Stimulated activated naive CD8-positive, alpha-beta T cell treated with anti-CD3 and anti-CD28 coated beads, Interleukin-15, amount 100 ng/mL, for 72 hours (primary cell): ENCODE measurements at places on chromosomes 2 and 18.

GRCh38 chr2:69489793-69490192, 52.6 kb upstream of the NFU1 start:
- DNase-seq: no peak

GRCh38 chr2:15472133-15472532, 89.0 kb downstream of the NBAS start:
- DNase-seq: no peak

- no peak for DNase-seq
Observed at GRCh38 chr18:67788310-67789164, 272.0 kb upstream of the DSEL start.

GRCh38 chr18:79970419-79971133, 6.1 kb downstream of the HSBP1L1 start:
- no peak for DNase-seq

- DNase-seq: no peak
Observed at GRCh38 chr18:70132999-70133398, 72.5 kb downstream of the RTTN start.

DNA sequence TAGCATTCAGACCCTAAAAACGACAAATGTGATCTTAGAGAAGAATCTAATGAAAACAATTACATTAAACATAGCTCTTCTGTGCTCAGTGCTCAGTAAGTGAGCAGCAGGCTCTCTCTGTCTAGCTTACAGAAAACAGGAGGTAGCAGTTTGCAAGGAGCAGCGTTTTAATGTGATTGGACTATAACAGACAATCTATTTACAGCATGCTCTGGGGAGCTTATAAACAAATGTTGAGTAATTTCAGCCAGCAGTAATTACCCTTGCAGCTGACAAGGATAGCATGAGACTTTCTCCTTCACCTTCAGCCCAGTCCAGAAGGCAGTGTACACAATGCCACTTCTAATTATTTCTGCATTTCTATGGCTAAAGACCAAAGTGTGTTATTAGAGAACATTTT, 270.4 kb downstream of the FIGN start:
- no peak for DNase-seq

GRCh38 chr2:206260188-206261012, 14.1 kb upstream of the ZDBF2 start:
- DNase-seq: no peak

DNA sequence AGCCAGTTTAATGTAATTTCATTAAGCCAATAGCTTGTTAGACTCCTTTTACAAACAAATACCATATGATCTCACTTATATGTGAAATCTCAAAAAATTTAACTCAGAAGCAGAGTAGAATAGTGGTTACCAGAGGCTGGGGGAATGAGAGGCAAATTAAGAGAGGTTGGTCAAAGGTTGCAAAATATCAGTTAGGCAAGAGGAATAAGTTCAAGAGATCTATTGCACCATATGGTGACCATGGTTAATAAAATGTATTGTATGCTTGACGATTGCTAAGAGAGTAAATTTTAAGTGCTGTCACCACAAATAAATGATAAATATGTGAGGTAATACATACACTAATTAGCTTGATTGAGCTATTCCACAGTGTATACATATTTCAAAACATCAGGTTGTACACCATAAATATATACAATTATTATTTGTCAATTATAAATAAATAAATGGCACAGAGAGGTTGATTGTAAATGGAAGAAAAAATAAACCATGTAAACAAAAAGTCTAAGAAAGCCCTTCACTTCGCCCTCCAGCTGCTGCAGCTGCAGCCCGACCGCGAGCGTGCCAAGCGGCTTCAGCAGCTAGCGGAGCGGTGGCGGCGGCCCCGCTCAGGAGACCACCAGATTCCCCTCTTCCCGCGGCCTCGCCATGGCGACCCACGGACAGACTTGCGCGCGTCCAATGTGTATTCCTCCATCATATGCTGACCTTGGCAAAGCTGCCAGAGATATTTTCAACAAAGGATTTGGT, 23.0 kb upstream of the ACTR2 start:
- DNase-seq: no peak

DNA sequence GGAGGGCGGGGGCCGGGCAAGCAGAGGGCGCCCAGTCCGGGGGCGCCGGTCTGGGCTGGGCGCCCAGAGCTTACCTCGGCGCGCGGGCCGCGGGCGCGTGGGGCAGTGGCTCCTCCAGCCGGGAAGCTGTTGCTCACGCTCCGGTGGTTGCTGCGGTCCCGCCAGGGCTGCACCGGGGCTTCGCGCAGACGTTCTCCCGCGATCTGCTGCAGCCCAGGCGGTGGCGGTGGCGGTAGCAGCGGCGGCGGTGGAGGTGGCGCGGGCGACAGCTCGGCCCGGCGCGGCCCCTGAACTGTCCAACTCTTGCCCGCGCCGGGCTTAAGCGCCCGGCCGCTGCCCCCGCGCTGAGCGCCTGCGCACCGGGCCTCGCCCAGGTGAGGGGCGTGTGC, 391 bp downstream of the ZNF385B start:
- DNase-seq: no peak

GRCh38 chr18:30527226-30527625, 515.3 kb downstream of the DSC3 start:
- DNase-seq: no peak

- DNase-seq: no peak
Observed at GRCh38 chr2:53559302-53559966, 208.2 kb upstream of the CHAC2 start.

DNA sequence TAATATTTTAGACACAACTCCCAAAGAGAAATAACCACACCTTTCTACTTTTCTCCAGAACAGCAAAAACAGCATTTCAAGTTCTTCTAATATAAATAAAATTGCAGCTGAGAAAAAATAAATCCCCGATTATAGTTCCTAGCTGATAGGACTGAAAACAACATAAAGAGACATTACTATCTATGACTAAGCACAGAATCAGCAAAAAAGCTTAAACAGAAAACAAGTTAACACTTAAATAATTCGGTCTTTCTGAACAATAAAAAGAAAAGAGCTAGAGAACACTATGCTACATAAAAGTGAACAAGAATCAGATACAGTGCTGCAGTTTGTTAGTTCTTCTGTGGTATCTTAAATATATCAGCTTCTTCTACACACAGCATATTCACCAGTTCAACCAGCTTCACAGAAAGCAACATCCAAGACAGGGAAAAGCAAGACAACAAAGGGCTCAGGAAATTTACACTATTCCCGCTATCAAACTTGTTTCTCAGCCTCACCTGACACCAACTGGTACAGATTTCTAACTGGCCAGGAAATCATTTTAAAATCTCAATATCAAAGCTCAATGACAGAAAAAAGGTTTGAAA, 28.6 kb downstream of the FEZ2 start:
- no peak for DNase-seq

DNA sequence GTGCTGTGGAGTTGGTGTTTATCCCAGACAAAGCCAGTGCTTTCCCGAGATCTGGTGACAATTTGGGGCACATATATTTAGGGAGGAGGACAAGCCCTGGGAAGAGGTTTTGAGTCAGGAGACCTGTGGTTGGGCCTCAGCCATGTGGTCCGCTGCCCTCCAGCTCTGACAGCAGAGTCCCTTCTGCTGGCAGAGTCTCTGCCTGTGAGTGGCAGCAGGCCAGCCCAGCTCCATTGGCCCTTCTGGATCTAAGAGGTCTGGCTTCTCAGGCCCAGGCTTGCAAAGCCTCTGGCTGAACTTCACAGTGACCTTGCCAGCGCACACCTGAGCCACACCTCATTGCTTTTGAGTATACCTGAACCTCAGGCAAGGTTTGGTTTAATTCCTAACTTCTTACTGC, 115.3 kb downstream of the BCL2L11 start:
- DNase-seq: no peak

- no peak for DNase-seq
Observed at GRCh38 chr18:77087393-77088141, 45.0 kb downstream of the MBP start.

GRCh38 chr18:37864122-37864521, 298.5 kb upstream of the CELF4 start:
- no peak for DNase-seq

GRCh38 chr18:48892146-48892855, 58.5 kb downstream of the SMAD7 start:
- DNase-seq: no peak

GRCh38 chr2:134249755-134250154, 4.1 kb upstream of the MGAT5 start:
- DNase-seq: no peak

- DNase-seq: no peak
Observed at GRCh38 chr2:80815259-80815658, 510.7 kb upstream of the LRRTM1 start.

DNA sequence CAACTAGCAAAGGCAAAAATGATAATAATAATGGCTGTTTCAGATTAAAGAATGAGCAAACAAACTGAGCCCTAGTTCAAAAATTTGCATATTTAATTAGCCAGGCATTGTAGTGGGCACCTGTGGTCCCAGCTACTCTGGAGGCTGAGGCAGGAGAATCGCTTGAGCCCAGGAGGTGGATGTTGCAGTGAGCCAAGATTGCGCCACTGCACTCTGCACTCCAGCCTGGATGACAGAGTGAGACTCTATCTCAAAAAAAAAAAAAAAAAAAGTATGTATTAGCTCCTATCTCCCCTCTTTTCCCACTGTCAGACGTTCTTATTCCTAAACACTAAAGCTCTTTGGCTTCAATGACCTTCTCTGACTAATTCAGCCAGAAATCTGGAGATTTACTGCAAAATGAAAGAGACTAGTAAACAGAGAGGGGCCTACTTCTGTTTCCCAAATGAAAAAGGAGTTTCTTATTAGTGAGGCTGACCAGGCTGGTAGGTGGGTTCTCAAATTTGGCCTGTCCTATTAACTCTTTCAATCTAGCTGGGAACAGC, 3.9 kb upstream of the SRBD1 start:
- no peak for DNase-seq

DNA sequence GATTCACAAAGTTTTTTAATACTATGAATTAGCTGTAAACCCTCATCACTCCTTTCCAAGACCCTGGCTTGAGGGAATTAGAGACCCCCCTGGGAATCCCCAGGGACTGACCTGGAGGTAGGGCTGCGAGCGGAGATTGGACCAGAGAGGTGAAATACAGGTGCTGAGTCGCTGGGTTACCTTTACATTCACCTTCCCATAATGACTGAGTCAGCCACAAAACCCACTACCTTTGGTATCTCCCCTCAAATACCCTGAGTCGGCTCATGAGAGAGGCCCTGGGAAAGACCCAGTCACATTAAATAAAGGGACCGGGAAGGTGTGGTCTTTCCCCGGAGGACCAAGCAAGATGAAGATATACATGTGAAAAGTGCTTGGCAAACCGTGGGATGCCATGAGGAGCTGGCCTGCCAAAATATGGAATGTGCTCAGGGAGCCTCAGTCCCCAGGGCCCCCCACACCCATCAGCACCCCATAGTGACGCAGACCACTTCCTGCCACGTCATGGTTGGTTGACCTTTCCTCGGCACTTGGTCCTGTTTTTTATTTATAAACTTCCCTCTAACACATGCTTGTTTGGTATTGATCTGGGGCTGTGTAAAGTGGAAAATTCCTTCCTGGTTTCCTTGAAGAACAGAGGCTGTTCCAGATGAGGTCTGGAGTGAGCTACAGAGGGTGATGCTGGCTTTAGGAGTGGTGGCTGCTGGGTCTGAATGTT, 51.4 kb downstream of the IL1RL2 start:
- DNase-seq: no peak

GRCh38 chr18:79026491-79026890, 42.7 kb upstream of the ATP9B start:
- no peak for DNase-seq

GRCh38 chr2:168686452-168687191, 115.8 kb upstream of the NOSTRIN start:
- no peak for DNase-seq

- DNase-seq: no peak
Observed at GRCh38 chr2:220000080-220000479, 372.6 kb downstream of the SLC4A3 start.
